Stimulated activated CD4-positive, alpha-beta T cell treated with anti-CD3 and anti-CD28 coated beads, Interleukin-1b, Interleukin-23, amount 100 ng/mL, for 48 hours (primary cell): ENCODE measurements at places on chromosomes 13 and 19.

GRCh38 chr19:15304140-15304705, 28.1 kb downstream of the BRD4 start:
- peak; percentile 63 for DNase-seq

DNA sequence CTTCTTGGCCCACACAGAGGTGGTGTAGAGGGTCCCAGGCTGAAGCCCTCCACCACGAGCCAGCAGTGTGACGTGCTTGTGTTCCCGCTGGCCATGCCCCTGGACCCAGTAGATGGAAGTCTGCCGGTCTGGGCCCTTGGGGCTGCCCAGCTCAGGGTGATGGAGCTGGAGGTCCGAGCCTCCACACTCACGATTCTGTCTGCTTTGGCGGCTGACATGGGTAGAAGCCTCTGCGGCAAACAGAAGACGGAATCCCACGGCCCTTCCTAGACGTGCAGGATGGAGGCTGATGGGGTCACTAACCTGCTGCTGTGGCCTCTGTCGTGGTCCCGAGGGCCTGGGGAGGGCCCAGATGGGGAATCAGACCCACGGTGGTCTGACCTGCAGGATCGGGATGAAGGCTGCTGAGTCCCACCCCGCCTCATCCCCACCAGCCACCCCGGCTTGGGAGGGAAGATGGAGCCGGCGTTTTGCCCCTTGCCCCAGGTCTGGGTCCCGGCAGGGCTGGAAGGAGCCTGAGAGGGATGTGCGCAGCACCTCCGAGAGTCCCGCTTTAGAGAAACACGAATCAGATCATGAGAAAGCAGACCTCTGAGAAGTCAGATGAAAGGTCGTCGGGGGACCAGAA, 4.4 kb downstream of the TMEM86B start:
- no peak for DNase-seq

GRCh38 chr13:113638806-113639205, 19.2 kb downstream of the ATP4B start:
- DNase-seq, result no peak

DNA sequence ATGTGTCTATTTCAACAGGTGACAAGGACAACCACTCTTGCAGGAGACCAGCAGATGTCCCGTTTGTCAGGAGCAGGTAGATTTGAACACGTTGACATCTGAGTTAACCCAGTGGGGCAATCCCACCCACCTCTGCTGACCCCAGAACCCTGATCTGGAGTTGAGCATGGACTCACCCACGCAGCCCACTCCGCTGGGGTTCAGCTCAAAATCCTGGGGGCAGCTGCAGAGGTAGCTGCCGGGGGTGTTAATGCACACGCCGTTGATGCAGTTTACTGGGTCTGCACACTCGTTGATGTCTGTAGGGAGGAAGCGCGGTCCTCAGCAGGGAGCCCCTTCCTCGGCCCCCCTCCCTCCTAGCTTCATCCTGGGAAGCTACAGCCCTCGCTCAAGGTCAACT, 39.9 kb downstream of the FBN3 start:
- no peak for DNase-seq

- peak; percentile 63 for DNase-seq
These were observed 758 bp upstream of the CACNG7 start for GRCh38 chr19:53908106-53908934.

DNA sequence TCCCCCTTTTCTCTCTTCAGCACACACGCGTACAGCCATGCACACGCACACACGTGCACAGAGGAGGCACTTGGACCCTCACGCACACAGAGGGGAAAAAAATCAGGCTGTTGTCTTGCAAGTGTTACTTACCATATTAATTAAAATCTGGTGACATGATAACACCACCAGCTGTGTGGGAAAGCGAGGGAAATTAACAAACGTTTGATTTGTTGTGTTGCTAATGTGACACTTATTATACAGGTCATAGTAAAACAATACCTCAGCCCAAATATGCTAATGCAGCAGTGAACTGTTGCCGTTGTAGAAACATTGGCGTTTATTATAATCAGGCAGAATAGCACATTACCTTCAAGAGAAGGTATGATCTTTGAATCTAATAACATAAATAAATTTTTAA, 211.7 kb downstream of the TEX29 start:
- DNase-seq, result no peak

GRCh38 chr13:49320975-49321374, 73.2 kb downstream of the CDADC1 start:
- DNase-seq, result no peak

DNA sequence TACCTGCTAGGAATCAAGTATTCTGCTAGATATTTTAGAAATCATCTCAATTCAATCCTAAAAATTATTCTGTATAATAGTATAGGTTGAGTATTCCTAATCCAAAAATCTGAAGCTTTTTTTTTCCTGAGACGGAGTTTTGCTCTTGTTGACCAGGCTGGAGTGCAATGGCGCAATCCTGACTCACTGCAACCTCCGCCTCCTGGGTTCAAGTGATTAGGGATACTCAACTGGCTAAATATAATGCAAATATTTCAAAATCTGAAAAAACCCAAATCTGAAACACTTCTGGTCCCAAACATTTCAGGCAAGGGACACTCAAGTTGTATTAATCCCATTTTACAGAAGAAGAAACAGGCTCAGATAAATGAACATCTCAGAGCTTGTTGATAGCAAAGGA, 17.2 kb upstream of the USPL1 start:
- no peak for DNase-seq

- no peak for DNase-seq
These were observed 75.7 kb downstream of the ZNF100 start for GRCh38 chr19:21691661-21692060.

DNA sequence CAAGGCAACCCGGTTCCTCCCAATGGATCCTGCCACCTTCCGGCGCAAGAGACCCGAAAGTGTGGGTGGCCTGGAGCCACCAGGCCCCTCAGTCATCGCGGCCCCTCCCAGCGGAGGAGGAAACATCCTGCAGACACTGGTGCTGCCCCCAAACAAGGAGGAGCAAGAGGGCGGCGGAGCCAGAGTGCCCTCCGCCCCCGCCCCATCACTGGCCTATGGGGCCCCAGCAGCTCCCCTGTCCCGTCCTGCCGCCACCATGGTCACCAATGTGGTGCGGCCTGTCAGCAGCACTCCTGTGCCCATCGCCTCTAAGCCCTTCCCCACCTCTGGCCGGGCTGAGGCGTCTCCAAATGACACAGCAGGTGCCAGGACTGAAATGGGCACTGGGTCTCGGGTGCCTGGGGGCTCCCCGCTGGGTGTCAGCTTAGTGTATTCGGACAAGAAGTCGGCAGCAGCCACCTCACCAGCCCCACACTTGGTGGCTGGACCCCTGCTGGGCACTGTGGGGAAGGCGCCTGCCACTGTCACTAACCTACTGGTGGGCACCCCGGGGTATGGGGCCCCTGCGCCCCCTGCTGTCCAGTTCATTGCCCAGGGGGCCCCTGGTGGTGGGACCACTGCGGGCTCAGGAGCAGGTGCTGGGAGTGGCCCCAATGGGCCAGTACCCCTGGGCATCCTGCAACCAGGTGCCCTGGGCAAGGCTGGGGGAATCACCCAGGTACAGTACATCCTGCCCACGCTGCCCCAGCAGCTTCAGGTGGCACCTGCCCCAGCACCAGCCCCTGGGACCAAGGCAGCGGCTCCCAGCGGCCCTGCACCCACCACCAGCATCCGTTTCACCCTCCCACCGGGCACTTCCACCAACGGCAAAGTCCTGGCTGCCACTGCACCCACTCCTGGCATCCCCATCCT, 11.2 kb upstream of the PRR19 start:
- no peak for DNase-seq

GRCh38 chr13:98890186-98890585, 87.7 kb downstream of the DOCK9 start:
- DNase-seq, result peak; percentile 72

DNA sequence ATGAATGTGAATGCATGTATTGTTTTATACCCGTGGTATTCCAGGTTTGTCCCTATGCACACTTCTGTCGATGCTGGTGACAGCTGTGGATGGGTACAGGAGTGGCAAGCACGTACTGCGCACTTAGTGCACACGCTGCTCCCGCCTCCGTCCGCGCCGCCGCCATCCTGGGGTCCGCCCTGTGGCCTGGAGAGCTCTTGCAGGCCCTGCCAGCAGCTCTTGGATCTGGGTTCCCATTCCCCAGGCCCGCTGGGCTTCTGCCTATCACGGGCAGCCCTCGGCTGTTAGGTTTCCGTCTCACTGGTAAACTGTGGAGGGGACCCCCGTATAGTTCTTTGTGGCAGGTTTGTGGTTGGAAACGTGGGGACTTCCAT, 4.0 kb downstream of the GNA11 start:
- no peak for DNase-seq

DNA sequence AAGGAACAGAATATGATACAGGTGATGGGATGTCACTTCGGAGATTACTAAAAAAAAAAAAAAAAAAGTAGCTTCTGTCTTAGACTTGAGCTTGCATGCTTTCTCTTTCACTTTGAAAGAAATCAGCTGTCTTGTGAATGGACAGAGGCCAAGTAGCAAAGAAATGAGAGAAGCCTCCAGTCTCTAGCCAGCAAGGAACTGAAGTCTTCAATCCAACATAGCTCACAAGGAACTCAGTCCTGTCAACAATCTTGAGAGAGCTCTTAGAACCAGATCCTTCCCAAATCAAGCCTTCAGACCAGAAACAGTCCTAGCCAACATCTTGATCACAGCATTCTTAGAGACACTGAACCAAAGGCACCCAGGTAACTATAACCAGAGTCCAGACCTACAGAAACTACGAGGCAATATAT, 7.7 kb downstream of the N4BP2L2 start:
- DNase-seq, result no peak

- peak; percentile 92 for DNase-seq
These were observed 20.3 kb downstream of the MAST3 start for GRCh38 chr19:18117692-18118378.

GRCh38 chr13:99434258-99434788, 66.9 kb upstream of the TM9SF2 start:
- peak; percentile 94 for DNase-seq

- DNase-seq, result peak; percentile 63
These were observed 33.7 kb upstream of the ZNF724 start for GRCh38 chr19:23283925-23284324.

- peak; percentile 65 for DNase-seq
These were observed 1.4 kb downstream of the RASA3 start for GRCh38 chr13:114130837-114131582.

GRCh38 chr13:37534676-37535075, 63.9 kb downstream of the POSTN start:
- DNase-seq, result no peak

DNA sequence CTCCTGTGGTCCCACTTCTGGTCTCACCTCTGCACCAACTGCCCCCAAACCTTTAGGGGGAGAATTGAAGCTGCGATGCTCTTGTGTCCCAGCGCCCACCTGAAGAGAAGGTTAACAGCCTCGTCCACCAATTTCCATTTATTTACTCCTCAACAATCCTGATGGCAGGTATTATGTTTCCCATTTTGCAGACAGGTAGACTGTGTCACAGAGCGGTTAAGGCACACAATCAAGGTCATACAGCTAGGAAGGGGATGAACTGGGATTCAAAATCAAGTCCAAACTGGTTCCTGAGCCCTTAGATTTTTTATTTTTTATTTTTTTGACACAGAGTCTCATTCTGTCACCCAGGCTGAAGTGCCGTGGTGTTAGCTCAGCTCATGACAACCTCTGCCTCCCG, 6.2 kb downstream of the DNASE2 start:
- DNase-seq, result no peak

- no peak for DNase-seq
These were observed 42.4 kb downstream of the ZC3H13 start for GRCh38 chr13:46010148-46010547.

- DNase-seq, result no peak
These were observed 9.5 kb upstream of the KLK14 start for GRCh38 chr19:51091895-51092873.

GRCh38 chr13:34425327-34425949, 516.6 kb upstream of the NBEA start:
- no peak for DNase-seq

- no peak for DNase-seq
These were observed 25.0 kb upstream of the OR1M1 start for GRCh38 chr19:9061879-9062278.

GRCh38 chr13:79516595-79516994, 35.6 kb downstream of the NDFIP2 start:
- DNase-seq, result no peak

DNA sequence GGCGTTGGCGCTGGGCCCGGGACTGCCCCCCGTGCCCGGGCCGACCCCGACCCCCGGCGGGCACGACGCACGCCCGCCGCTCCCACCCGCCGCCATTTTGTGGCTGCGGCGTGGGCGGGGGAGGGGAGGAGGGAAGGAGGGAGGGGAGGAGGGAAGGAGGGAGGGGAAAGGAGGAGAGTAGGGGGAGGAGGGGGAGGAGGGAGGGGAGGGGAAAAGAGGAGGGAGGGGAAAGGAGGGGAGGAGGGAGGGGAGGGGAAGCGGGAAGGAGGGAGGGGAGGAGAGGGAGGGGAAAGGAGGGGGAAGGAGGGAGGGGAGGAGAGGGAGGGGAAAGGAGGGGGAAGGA, at the start of gene BTBD2:
Gene BTBD2 (minus strand): TSS at position 107 of the 343 bp plus-strand sequence. CDS start 11 bp downstream, at position 96.
- peak; percentile 53 for DNase-seq

- peak; percentile 9 for DNase-seq
These were observed 160.4 kb upstream of the SGCG start for GRCh38 chr13:23020246-23020843.

- DNase-seq, result no peak
These were observed 1677.1 kb downstream of the OLFM4 start for GRCh38 chr13:54705738-54706137.

DNA sequence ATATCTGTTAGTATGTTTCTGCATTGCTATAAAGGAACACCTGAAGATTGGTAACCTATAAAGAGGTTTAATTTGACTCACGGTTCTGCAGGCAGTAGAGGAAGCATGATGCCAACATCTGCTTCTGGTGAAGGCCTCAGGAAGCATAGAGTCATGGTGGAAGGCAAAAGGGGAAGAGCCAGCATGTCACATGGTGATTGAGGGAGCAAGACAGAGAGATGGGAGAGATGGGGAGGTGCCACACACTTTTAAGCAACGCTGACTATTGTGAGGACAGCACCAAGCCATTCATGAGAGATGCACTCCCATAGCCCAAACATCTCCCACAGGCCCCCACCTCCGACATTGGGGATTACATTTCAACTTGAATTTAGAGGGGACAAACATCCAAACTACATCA, 32.8 kb downstream of the COG6 start:
- no peak for DNase-seq

DNA sequence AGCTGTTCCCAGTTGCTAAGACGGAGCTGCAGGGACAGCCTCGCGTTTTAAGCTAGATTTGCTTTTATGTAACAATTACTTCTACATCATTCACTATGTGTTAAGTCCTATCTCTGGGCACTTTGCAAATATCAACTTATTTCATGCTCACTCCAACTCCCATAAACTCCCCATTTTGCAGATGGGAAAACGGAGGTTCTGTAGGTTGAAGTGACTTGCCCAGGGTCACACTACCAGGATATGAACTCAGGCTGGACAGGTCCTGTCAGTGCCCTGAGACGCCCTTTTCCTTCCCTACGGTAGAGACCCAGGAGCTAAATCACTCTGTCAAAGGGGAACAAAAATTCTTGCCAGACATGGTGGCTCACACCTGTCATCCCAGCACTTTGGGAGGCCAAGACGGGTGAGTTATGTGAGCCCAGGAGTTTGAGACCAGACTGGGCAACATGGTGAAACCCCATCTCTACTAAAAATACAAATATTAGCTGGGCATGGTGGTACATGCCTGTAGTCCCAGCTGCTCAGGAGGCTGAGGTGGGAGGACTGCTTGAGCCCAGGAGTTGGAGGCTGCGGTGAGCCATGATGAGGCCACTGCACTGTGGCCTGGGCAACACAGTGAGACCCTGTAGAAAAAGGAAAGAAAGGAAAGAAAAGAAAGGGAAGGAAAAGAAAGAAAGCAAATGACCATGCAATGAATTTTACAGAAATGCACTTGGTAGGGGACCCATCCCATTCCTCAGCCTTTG, 14.5 kb upstream of the NFIC start:
- DNase-seq, result no peak

GRCh38 chr13:77994166-77994565, 75.5 kb upstream of the EDNRB start:
- no peak for DNase-seq
